ENCODE measurements at places on chromosomes 4 and X. TPM values are rescaled to one million over a fixed set of nuclear protein-coding genes. Genes with fewer than 3 reads are reported as not detected.

Gene ZNF275
- total RNA-seq: 10.8 TPM

Gene CT45A6
- total RNA-seq: not detected

Gene HDX
- total RNA-seq: 9.9 TPM

Gene TMSB15A
- 0.48 TPM for total RNA-seq
